ENCODE measurements at places on chromosomes 6 and 20.

- DNase-seq: no peak
Observed at GRCh38 chr6:161033667-161034066, 42.1 kb downstream of the MAP3K4 start.

- DNase-seq: no peak
Observed at GRCh38 chr6:139533171-139533570, 158.7 kb upstream of the CITED2 start.

- no peak for DNase-seq
Observed at GRCh38 chr6:107418118-107418517, 41.2 kb downstream of the PDSS2 start.

GRCh38 chr6:100382767-100383195 is 81.9 kb downstream of the SIM1 start:
- DNase-seq: no peak

DNA sequence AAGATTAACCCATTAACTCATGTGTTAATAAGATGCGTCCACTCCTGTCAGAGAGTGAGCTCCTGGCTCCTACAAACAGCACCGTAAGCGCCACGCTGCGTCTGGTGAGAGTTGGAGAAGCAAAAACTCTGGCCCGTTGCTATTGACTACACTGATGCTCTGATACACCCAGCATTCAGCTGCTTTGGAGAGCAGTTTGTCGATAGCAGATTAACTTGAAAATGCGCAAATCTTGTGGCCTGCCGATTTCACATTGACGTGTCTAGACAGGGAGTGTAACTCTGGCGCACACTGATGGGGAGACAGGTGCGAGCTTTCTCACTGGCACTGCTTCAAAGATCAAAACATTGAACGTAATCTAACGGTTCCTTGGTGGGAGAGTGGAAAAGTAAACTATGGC is 151.7 kb upstream of the RPS6KA2 start:
- no peak for DNase-seq

DNA sequence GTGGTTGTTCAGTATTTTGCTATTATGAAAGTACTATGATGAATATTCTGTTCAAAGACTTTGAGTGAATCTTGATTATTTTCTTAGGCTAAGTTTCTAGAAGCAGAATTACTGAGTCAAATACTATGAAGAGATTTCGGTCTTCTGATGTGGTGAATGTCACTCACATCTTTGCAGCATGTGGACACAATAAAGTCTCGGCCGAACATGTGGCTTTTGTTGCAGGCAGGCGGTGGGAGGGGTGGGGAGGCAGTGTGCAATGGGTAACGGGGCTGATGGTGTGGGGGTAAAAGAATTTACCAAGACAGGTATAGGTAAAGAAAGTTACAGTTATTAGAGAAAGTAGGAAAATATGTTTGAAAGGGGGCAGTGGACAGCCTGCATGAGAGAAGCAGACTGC is 156.4 kb upstream of the DTNBP1 start:
- DNase-seq: no peak

DNA sequence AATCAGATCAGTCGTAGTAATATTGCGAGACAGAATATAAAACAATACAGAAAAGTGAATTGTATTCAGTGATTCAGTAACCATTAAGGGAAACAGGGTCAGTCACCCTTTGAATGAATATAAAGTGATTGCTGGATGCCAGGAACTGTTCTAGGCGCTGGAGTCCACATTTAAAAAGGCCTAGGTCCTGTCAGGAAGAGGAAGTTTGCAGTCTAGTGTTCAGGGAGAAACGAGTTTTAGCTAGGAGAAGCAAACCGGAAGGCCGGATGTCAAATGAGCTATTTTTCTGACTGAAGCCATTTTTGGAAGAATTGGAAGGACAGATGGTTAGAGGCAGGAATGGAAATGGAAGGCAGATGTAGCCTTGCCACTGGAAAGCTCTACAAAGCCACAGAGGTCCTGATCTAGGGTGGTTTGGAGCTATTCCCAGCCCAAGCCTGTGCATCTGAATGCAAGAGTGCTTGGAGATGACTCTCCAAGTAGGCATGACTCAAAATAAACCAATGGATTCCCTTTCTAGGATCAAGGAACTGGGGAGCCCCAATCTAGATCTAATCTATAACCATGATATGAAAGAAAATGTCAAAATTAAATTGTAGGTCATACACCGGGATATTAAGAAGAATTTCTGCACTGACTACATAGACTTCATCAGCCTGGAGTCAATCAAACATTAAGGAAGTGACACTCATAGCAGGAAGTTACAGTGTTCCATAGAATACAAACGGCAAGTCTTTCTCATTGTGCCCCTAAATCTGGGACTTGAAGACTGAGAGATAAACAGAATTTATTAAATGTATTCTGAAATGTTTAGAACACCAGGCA is 36.8 kb upstream of the CDKAL1 start:
- no peak for DNase-seq

DNA sequence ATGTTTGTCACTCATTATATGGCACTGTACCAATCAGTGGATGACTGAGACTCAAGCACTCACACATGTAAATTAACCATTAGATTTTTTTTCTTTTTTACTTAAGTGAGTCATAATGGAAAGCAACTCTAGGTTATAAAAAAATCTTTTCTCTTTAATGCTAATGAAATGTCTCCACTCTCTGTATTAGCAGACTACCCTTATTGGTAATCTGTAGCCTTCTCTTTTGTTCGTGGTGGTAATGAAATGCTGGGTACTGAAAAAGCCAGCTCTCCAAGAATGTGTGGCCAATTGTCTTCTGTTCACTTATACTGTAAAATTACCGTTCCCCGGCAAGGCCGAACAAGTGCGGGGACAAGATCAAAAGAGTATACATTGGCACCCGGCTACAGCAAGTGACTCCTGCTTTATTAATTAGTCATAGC is 69.0 kb downstream of the AFG1L start:
- DNase-seq: no peak
